ENCODE measurements at places on chromosomes 2 and 18. TPM values are rescaled to one million over a fixed set of nuclear protein-coding genes. Genes with fewer than 3 reads are reported as not detected.

GRCh38 chr2:45822272-45822630 is 170.8 kb downstream of the PRKCE start:
- no peak for DNase-seq

DNA sequence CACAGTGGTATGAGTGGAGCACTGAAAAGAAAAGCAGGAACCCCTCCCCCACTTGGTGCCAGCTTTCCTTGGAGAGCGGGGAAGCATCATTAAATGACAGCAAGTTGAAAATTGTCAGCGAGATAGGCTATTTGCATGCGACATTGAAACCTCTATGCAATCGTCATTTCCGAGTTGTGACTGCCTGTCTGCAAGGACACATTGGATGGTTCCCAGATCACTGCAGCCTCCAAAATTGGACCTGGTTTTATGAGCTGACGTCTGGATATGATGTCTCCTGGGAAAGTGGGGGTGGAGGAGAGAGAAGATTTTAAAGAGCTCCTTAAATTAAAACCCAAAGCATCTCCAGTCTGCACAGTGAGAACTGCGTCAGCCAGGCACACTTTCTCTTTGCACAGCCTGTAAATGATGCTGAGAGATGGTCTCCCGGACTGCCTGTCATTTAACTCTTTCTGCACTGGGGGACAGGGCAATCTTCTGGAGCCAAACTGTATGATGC is 57.8 kb upstream of the KIF5C start:
- DNase-seq, result no peak

DNA sequence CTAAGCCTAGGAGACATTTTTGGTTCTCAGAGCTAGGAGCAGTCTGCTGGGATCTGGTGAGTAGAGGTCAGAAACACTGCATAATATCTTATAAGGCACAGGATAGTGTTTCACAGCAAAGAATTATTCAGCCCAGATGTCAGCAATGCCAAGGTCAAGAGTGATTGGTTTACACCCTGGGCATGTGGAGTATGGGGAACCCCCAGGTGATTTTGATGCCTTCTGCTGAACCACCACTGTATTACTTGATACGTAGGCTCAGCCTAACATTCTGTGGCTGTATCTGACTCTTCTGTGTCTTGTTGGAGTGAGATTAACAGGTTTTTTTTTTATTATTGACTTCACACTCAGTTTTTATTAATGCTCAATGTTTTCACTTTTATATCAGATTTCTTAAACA is 6.0 kb downstream of the DDX18 start:
- no peak for DNase-seq

GRCh38 chr2:172710584-172711047 is 25.0 kb upstream of the RAPGEF4 start:
- DNase-seq, result no peak

Gene TXNDC2
- total RNA-seq, result not detected

Gene TRAPPC12
- total RNA-seq, result 62.8 TPM

Data from psoas muscle (tissue), 8 donors.